Ovary (tissue), 10 donors: ENCODE measurements at places on chromosomes 3 and 15. TPM values are rescaled to one million over a fixed set of nuclear protein-coding genes. Genes with fewer than 3 reads are reported as not detected.

DNA sequence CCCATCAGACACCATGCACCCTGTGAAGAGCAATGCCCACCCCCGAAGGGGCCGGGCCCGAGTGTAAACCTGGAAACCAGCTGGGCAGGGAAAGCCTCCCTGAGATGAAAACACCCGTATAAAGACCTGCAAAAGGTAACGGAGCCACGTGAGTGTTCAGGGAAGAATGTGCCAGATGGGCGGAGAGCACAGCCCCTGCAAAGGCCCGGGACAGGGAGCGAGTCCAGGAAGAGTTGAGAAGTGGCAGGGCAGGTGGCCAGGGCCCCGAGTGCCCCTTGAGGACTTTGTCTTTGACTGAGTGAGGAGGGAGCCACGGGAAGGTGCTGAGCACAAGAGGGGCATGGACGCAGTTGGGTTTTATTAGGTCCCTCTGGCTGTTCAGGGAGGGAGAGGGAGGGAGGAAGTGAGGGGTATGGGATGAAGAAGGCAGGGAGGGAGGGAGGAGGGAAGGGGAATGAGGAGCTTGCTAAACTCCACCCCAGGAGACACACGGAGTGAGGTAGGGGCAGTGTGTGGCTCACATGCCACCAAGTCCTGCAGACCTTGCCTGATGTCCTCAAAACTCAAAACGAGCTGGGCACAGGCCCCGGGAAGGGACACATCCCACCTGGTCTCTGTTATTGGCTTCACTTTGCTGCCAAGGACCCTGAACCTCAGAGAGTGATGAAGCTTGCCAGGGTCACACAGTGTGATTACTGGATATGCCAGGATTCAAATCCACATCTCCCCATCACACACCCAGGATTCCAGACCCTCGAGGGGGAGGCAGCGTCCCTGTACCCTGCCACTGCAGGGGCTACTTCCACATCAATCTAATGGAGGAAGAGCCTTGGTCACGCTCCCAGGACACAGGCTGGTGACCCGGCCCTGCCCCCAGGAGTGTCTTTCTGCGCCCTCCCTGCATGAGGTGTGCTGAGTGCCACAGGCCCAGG lies 49.1 kb upstream of the IQSEC1 start:
- DNase-seq = no peak

- no peak for DNase-seq
Observed at GRCh38 chr3:192063570-192063969, 602.6 kb downstream of the PYDC2 start.

GRCh38 chr3:53162672-53163443 lies 1.8 kb downstream of the PRKCD start:
- peak; percentile 20 for DNase-seq

DNA sequence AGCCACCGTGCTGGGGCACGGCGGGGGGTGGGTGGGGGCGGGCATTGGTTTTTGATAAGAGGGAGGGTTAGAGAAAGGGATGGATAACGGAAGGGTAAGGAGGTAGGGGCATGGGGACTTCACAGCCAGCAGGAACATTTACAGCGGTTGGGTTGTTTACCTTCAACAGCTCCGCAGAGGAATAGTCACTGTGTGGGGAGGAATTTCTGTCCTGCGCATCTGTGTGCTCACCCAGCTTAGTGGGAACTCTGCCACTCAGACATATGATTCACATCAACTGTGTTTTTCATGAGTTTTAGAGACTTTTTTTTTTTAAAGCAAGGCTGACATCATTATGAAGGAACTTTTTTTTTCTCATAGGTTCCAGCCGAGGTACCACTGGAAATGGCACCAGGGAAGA lies 19.6 kb downstream of the CHRD start:
- peak; percentile 81 for DNase-seq

GRCh38 chr3:187012609-187013051 lies 82.3 kb downstream of the ST6GAL1 start:
- DNase-seq = no peak

GRCh38 chr3:126313580-126314304 lies 43.5 kb downstream of the KLF15 start:
- DNase-seq = no peak

- DNase-seq = no peak
Observed at GRCh38 chr15:58698887-58699641, 50.4 kb downstream of the ADAM10 start.

GRCh38 chr3:7144697-7145308 lies 283.9 kb downstream of the GRM7 start:
- no peak for DNase-seq

GRCh38 chr3:2656806-2657777 lies 453.1 kb downstream of the IL5RA start:
- no peak for DNase-seq

The LEKR1 gene
- 0.38 TPM for polyA plus RNA-seq

DNA sequence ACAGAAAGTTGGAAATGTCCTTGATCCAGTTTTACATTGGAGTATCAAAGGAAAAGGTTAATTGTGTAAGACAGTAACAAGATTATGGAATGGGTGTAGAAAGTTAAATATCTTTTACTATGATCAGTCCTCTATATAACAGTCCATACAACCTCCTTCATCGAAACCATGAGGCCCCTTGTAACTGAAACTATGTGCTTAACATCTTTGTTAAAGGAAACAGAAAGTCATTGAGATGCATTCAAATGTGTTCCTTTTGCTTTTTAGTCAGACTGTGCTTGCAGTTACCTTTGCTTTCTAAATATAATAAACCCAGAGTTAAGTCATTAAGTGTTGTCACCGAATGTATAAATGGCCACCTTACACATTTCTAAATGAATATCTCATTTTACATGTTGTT lies 1298.5 kb downstream of the ROBO2 start:
- no peak for DNase-seq

- DNase-seq = no peak
Observed at GRCh38 chr3:32371461-32372212, 20.0 kb upstream of the CMTM7 start.

The BCL2A1 gene
- polyA plus RNA-seq = 0.50 TPM

The UQCC5 gene
- polyA plus RNA-seq = 53.0 TPM

GRCh38 chr3:32813180-32813579 lies 4.6 kb upstream of the TRIM71 start:
- no peak for DNase-seq

- no peak for DNase-seq
Observed at GRCh38 chr3:112357930-112358780, 25.2 kb downstream of the CD200 start.

GRCh38 chr3:148588291-148588690 lies 109.4 kb upstream of the AGTR1 start:
- DNase-seq = no peak

GRCh38 chr3:122642935-122643334 lies 37.7 kb upstream of the PARP14 start:
- DNase-seq = no peak

DNA sequence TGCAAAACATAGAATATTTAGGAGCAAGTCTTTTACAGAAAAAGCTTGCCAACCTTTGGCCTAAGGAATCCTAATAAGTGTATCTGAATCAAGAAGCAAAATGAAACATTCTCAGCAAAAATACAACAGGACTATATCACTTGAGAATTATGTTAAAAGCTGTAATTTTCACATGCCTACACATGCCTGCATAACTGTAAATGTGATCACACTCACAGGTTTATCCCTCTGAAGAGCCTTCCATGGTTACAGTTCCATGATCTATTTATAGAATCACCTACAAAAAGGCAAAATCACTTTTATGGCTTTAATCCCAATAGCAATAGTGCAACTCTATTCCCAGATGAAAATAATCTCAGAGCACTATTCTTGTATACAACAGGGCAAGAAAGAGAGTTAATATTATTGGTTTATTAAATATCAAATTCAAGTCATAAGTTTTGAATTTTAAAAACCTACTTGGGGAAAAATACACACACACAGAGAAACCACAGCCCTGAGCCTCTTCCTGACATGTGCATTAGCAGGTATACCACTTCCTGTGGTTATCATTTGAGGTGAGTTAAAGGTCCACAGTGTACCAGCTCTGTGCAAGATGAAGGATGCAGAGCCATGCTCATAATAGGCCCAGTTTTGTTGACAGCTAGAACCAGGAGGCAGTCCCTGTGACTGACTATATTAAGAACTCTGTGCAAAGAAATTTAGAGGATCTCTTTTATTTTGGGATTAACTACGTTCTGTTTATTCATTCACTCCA lies 252.5 kb upstream of the TGFBR2 start:
- no peak for DNase-seq

- DNase-seq = no peak
Observed at GRCh38 chr15:41546851-41547786, 3.1 kb upstream of the RPAP1 start.

DNA sequence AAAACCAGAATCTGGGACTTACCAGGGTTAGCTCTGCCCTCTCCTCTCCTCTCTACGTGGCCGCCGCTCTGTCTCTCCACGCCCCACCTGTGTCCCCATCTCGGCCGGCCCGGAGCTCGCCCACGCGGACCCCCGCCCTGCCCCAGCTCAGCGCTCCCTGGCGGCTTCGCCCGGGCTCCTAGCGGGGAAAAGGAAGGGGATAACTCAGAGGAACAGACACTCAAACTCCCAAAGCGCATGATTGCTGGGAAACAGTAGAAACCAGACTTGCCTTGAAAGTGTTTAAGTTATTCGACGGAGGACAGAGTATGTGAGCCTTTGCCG lies 5.4 kb downstream of the ISL2 start:
- DNase-seq = no peak

GRCh38 chr15:47618241-47618640 lies 99.1 kb upstream of the SEMA6D start:
- DNase-seq = no peak

DNA sequence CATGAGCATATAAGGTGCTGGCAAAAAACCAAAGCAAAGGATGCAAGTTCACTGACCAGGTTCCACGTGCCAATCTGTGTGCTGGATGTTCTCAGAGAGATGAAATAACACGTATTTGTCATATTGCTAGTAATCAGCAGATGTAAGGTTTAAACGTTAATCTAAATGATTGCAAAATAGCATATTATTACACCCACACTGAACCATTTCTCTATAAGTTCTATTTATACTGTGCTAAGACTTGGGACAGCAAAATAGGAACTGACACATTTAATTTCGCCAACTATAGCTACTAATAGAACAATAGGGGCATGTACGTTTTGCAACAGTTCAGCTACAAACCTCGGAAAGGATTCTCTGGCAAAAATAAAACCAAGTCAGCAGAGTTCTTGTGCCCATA lies 350.3 kb upstream of the ZNF385D start:
- no peak for DNase-seq

The GHSR gene
- polyA plus RNA-seq = not detected

The BRK1 gene
- 292 TPM for polyA plus RNA-seq

The TUBGCP4 gene
- polyA plus RNA-seq = 5.0 TPM

DNA sequence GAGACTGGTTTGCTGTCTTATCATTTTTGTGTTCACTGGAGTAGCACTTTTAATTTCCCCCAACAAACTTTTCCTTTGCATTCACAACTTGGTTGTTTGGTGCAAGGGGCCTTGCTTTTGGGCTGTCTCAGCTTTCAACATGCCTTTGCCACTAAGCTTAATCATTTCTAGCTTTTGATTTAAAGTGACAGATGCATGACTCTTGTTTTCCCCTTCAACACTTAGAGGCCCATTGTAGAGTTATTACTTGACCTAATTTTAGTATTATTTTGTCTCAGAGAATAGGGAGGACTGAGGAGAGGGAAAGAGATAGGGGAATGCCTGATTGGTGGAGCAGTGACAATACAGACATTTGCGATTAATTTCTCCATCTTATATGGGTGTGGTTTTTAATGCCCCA lies 340.1 kb upstream of the MANF start:
- DNase-seq = no peak

- no peak for DNase-seq
Observed at GRCh38 chr3:38613426-38613825, 36.1 kb downstream of the SCN5A start.

DNA sequence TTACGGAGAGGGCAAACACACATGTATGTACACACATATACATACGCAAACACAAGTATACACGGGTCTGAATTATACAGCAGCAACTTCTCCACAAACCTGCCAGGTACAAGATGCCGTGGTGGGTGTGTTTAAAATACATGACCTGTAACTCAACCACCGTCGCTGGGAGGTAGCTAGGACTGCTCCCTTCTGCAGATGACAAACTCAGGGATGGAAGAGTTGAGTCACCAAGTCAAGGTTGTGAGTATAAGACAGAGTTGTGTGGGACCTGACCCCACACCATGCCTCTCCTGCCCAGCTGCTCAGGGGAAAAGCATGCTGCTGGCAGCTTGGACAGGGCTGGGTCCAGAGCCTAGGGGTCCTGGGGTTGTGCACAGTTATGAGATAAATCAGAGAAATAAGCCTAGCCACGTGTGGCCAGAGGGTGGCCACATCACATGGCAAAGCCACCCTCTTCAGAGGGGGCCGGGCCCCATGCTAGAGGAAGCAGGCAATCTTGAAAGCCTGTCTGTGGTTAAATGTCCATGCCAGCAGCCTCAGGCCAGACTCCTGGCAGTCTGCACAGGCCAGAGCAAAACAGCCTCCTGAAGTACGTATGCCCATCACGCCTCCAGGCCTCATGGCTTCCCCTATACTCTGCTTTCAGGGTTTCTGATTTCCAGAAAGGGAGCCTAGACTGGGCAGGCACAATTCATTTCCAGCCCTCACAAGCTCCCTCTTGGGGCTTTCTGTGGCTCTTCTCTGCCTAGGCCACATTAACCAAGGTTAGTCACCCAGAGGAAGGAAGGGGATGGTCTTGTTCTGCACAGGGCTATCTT lies 107.7 kb upstream of the RPL32 start:
- no peak for DNase-seq

The CCR5 gene
- 7.4 TPM for polyA plus RNA-seq

The NPAP1 gene
- 0.28 TPM for polyA plus RNA-seq

GRCh38 chr3:153115326-153115725 lies 46.7 kb upstream of the RAP2B start:
- no peak for DNase-seq

The PRR23A gene
- not detected for polyA plus RNA-seq

The ADCY5 gene
- 17.1 TPM for polyA plus RNA-seq

The NOX5 gene
- polyA plus RNA-seq = 0.54 TPM

DNA sequence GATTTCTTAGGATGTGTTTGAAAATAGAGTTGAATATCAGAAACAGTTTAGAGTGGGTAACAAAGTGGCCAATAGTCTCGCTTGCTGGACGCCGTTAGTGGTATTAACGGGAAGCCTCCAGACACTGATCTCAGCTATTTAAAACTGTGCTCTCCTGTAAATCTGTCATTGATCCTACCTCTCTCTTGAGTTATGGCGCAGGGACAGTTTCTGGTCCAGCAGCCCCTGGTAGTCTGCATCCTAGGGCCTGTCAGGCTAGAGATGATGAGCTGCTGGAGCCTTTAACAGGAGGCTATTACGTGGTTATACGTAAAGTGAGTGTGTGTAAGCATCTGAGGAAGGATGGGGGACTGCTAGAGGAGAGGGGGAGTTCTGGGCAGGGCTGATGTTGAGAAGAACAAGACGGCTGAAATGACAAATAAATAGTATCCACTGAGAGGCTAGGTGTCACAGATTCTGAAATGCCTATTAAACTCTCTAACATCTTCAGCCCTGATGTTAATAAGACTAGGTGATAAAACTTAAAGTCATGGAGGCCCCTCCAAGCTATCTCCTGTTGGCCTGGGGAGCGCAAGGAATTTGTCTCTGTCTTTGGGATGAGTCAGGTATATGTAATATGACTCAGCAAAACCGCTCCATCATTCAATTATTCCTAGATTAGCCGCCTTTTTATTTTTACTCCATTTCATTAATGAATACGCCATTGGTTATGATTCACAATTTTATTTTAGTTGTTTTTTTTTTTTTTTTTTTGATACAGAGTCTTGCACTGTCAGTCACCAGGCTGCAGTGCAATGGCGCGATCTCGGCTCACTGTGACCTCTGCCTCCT lies 155.7 kb downstream of the GREM1 start:
- no peak for DNase-seq
